ENCODE measurements at places on chromosomes 11 and 22.
A peak's percentile ranks its signal among the peaks of the same experiment; 100 is the strongest.

DNA sequence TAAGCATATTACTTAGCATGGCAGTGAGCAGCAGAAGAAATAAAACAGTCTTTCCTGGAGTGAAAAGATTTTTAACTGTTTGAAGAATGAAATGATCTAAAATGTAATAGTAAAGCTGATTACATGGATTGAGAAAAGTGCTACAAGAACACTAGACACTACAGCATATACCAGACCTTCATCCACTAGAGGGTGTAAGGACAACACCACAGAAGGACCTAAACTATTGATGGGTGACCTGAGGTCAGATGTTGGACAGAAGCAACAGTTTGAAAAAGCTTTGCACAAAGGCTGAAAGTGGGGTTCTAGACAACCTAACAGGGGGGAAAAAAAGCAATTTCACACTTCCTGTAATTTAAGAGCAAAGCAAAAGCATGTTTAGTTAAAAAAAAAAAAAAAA is 97.7 kb downstream of the RBFOX2 start:
- peak; percentile 34 for DNase-seq

DNA sequence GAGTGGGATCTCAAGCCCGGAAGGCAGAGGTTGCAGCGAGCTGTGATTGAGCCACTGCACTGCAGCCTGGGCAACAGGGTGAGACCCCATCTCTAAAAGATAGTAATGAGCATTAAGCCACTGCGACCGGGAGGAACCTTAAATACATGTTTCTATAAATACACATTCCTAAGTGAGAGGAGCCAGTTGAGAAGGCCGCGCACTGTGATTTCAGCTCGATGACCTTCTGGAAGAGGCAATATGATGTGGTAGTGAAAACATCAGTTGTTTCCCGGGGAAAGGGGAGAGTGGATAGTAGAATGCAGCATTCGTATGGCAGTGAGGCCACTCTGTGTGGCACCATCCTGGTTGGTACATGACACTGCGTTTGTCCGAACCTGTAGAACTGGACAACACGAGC is 18.0 kb downstream of the PTDSS2 start:
- DNase-seq, result no peak

DNA sequence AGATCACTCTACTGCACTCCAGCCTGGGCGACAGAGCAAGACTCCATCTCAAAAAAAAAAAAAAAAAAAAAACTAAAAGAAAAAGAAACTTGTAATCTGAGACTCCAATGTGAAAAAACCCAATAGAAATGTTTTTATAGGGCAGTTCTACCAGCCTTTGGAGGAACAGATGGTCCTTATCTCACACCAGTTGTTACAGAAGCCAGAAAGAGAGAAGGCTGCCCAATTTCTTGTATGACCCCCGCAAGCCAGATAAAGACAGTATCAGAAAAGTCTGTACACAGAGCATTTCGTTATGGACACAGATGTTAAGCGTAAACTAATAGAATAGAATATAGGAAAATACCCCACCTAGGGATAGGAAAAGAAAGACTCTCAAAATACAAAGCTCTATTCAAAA is 11.3 kb upstream of the TSGA10IP start:
- no peak for DNase-seq

DNA sequence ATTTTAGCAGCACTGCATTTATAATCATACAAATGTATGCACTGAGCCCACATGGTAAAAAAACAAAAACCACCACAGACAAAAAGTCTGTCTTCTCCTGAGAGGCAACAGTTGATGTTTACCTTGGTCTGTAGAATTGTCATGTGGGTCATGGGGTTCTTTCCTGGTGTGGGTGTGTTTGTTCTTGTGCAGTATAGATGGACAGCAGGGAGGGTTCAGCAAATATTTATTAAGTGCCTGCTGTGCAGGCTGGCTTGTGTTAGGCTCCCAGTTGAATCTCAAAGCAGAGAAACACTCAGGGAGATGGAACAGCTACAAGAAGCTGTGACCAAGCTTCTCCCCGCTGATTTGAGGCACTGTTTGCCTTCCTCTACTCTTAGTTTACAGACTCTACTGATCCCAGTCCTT is 82.2 kb downstream of the PISD start:
- no peak for DNase-seq

DNA sequence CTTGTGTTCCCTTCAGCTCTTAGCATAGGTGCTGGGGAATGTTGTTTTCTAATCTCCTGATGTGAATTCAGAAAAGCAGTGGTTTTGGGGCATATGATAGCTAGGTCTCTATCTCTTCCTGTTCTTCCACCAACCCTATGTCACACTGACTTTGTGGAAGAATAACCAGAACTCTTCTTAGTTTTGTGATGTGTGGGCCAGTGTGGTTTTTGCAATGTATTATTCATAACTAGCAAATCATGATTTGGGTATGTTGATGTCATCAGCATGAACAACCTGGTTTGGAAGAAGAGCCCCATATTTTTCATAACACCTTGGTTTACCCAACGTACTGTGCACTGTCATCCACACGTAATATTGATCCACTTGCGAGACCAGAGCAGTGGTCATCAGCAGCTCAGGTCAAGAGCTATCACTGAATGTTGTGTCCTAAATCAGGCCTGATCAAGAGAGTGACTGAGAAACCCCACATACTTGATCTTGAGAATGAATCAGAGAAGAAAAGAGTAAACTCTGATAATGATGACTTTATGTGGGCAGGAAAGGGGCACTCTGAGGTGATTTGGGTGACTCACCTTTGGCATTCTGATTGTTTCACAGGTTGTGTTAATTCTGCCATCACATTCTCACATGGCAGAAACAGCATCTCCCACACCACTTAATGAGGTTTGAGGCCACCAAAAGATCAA is 19.4 kb upstream of the MS4A6E start:
- DNase-seq, result no peak

GRCh38 chr11:83037877-83038276 is 33.8 kb downstream of the RAB30 start:
- no peak for DNase-seq

Measured in mucosa of gallbladder (tissue), 1 donor.